ENCODE measurements at places on chromosomes 3 and 15. TPM values are rescaled to one million over a fixed set of nuclear protein-coding genes. Genes with fewer than 3 reads are reported as not detected.

Gene TMIE
- 6.2 TPM for polyA plus RNA-seq

Gene MME
- 6.9 TPM for polyA plus RNA-seq

Gene CLRN1
- 0.24 TPM for polyA plus RNA-seq

Gene SPTBN5
- 2.0 TPM for polyA plus RNA-seq

Gene CLDN1
- 5.5 TPM for polyA plus RNA-seq

Gene SH3GL3
- 94.1 TPM for polyA plus RNA-seq

Gene C2CD4A
- polyA plus RNA-seq = 0.78 TPM

Gene IL17RB
- polyA plus RNA-seq = 28.0 TPM

Gene IMPDH2
- 150 TPM for polyA plus RNA-seq

Gene USP8
- 35.7 TPM for polyA plus RNA-seq

Gene CFAP20DC
- 1.6 TPM for polyA plus RNA-seq

Gene CAND2
- polyA plus RNA-seq = 16.3 TPM

Gene GP9
- 0.30 TPM for polyA plus RNA-seq

Gene EAF1
- polyA plus RNA-seq = 27.0 TPM

Gene GOLGA8K
- polyA plus RNA-seq = 4.8 TPM

Gene MASP1
- 43.8 TPM for polyA plus RNA-seq

Gene BFSP2
- not detected for polyA plus RNA-seq

Gene PLCH1
- 13.7 TPM for polyA plus RNA-seq

Gene MIX23
- polyA plus RNA-seq = 28.7 TPM

Gene NEK4
- polyA plus RNA-seq = 35.4 TPM

Gene SLC6A20
- 24.7 TPM for polyA plus RNA-seq

Gene C3orf85
- 0.21 TPM for polyA plus RNA-seq

Gene DPPA4
- 17.8 TPM for polyA plus RNA-seq

Gene NRG4
- polyA plus RNA-seq = 9.2 TPM

Gene XCR1
- not detected for polyA plus RNA-seq

Gene KAT2B
- 68.5 TPM for polyA plus RNA-seq

Gene GCNT3
- polyA plus RNA-seq = 0.35 TPM

Gene RLBP1
- 4.5 TPM for polyA plus RNA-seq

Gene CEP152
- polyA plus RNA-seq = 3.6 TPM

Gene KCNMB2
- polyA plus RNA-seq = 15.3 TPM

Gene GHSR
- polyA plus RNA-seq = 0.29 TPM

Gene IQCF5
- polyA plus RNA-seq = not detected

Gene HESX1
- 2.0 TPM for polyA plus RNA-seq

Gene ISLR
- polyA plus RNA-seq = 195 TPM

Gene MITF
- 7.5 TPM for polyA plus RNA-seq

Gene BTLA
- polyA plus RNA-seq = 0.32 TPM

Gene TTLL13
- 0.51 TPM for polyA plus RNA-seq

Gene OXTR
- polyA plus RNA-seq = 5.1 TPM

Gene P2RY14
- polyA plus RNA-seq = 1.3 TPM

Gene PCSK6
- 8.6 TPM for polyA plus RNA-seq
